Stomach (tissue), 19 donors: ENCODE measurements at places on chromosomes 3 and 15. TPM values are rescaled to one million over a fixed set of nuclear protein-coding genes. Genes with fewer than 3 reads are reported as not detected.

DNA sequence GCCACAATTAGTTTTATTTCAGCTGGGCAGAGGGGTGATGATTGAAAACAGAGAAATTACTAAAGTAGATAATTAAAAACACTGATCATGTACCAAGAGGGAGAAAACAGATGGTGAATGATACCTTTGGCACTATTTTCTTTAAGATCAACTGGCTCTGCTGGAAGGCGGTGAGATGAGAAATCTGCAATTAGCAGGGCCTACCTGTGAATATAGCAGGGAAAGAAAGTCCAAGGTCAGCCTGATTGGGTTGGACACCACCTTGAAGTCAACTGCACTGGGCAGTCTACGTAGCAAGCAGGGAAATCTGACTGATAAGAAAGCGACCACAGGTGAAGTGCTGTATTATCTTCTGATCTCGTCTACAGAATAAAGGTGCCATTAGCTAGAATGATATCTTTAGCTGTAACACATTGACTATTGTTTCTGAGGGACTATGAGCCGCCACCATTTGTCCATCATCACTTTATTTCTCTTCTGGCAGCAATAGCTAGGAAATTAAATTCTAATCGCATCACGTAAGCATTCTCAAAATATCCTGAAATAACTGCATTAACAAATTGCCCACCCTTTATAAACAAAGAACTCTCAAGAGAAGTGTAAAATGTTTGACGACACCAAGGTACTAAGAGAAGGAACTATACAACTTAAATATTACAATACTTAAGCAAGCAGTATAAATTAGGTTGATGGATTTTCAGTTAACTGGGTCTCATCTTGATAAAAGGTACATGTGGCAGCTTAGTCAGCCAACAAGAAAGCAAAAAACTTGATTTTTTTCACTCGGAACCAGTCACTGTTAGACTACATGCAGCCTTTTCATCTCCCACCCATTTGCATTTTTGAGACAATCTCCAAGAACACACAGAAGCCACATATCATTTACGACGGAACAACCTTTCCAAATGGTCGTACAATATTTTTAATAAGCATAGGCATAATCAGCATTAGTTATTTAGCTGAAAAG, 1.3 kb downstream of the NEDD4 start:
- H3K4me1 ChIP-seq: peaks cover 25% of the 10 kb centered on the region
- no peaks in the 10 kb centered on the region for H3K27me3 ChIP-seq
- peak; percentile 26 for DNase-seq

GRCh38 chr3:2810723-2811122, 299.5 kb downstream of the IL5RA start:
- DNase-seq: no peak
- no peak overlapping the region for H3K27ac ChIP-seq
- H3K4me1 ChIP-seq: no peaks in the 10 kb centered on the region
- no peaks in the 10 kb centered on the region for H3K36me3 ChIP-seq
- H3K27me3 ChIP-seq: no peaks in the 10 kb centered on the region

DNA sequence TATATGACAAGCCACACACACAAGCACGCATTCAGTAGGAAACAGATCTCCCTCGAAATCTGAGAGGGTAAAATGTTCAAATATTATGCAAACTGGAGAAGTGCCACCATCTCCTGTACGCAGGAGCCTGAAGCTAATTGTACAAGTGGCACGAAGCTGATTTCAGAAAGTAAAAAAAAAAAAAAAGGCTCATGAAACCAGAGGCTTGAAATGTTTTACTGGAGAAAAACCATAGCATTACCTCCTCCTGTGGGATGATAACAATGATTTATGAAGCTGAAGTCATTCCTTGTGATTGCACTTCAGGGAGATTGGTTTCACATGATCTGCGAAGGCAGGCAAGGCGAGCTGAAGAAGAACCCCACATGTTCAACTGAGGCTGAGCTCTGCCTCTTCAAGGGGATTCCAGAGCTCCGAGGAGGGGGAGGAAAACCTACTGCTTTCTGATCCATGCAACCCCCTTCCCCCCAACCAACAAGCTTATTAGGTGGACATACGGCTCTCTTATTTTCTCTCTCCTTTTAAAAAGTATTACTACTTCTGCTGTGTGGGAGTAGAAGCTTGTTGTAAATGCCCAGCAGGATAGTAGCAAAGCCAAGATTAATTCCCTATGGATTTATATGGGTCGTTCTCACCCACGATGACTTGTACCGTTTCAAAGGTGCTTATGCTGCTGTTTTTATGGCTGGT, 101.1 kb downstream of the GREM1 start:
- H3K27me3 ChIP-seq: no peaks in the 10 kb centered on the region
- H3K36me3 ChIP-seq: no peaks in the 10 kb centered on the region
- H3K27ac ChIP-seq: no peak overlapping the region
- DNase-seq: no peak
- H3K4me3 ChIP-seq: no peak overlapping the region

- no peaks in the 10 kb centered on the region for H3K36me3 ChIP-seq
- H3K27me3 ChIP-seq: no peaks in the 10 kb centered on the region
- DNase-seq: no peak
- H3K4me3 ChIP-seq: no peak overlapping the region
- no peak overlapping the region for H3K27ac ChIP-seq
- H3K4me1 ChIP-seq: no peaks in the 10 kb centered on the region
Observed at GRCh38 chr3:98095882-98096281, 8.9 kb downstream of the OR5AC2 start.

Gene CPOX
- total RNA-seq: 4.1 TPM
